ENCODE measurements at places on chromosomes 12 and 14.

- no peak for DNase-seq
Observed at GRCh38 chr12:93913845-93914244, 234.5 kb upstream of the PLXNC1 start.

DNA sequence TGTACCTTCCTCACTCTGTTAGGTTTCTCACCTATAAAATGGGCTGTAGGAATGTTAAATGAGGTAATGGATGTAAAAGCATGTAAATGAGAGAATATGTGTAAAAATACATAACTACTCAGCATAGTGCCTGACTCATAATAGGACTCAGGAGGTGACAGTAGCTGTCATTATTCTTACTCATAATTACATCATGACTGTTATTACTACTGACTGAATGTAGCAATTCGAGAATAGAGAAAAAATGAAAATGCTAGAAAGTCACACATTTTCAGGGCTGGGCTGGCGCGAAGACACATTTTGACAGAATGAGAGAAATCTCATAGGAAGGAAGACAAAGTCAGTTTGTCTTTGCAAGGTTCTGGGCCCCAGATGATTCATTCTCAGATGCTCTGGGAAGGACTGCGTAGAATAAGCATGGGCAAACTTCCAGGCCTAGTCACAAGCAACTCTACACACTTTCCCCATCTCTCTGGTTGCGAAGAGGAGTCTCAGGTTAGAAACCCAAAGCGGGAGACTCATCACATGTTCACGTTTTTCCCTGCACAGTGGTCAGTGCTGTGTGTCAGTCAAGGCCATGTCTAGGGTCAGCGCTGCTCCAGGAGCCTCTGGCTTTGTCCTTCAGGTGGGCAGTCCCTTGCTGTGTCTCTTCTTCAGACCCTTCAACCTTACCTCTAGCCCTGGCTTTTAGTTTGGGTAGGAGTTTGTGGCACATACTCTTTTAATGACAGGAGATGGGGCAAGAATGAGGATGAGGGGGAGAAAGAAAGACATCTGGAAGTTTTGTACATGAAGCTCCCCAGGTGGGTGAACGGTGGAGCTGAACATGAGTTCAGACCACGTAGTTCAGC, 8.4 kb downstream of the GPRC5A start:
- peak; percentile 53 for DNase-seq

- no peak for DNase-seq
Observed at GRCh38 chr12:92971859-92972524, 42.9 kb upstream of the EEA1 start.

GRCh38 chr14:101069228-101069549, 165.7 kb upstream of the RTL1 start:
- no peak for DNase-seq

DNA sequence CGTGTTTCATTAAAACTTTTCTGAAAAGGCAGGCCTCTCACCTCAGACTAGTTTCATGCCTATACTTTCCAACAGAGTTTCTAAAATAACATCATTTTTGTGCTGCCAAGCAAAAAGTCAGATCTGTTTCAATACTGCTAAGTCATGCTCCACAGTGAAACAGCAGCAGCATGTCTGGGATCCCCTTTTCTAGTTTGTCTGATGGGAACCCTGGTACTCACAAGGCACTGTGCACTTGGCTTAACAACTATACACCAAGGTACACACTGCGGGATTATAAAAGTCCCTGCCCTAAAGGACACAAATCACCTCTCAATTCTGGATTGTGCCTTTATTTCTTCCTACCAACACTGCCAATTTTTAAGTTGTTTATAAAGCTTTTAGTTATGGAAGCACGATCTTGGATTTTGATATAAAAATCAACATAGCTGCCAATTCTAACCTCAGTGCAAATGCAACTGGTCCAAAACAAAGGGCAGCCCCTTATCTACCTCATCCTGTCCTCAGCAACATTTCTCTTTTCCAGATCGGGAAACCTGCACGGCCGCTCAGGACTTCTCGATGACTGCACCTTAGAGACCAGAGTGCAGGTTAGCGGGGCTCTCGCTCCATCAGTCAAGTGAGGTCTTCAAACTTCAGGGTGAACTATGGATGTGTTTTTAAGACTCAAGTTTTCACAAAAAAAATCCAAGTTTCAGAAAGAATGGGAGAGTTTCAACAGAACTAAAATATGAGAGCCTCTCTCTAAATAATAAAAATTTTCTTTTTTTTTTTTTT, 1.7 kb upstream of the EIF5 start:
- no peak for DNase-seq

- no peak for DNase-seq
Observed at GRCh38 chr14:59831121-59831730, 39.4 kb downstream of the RTN1 start.

DNA sequence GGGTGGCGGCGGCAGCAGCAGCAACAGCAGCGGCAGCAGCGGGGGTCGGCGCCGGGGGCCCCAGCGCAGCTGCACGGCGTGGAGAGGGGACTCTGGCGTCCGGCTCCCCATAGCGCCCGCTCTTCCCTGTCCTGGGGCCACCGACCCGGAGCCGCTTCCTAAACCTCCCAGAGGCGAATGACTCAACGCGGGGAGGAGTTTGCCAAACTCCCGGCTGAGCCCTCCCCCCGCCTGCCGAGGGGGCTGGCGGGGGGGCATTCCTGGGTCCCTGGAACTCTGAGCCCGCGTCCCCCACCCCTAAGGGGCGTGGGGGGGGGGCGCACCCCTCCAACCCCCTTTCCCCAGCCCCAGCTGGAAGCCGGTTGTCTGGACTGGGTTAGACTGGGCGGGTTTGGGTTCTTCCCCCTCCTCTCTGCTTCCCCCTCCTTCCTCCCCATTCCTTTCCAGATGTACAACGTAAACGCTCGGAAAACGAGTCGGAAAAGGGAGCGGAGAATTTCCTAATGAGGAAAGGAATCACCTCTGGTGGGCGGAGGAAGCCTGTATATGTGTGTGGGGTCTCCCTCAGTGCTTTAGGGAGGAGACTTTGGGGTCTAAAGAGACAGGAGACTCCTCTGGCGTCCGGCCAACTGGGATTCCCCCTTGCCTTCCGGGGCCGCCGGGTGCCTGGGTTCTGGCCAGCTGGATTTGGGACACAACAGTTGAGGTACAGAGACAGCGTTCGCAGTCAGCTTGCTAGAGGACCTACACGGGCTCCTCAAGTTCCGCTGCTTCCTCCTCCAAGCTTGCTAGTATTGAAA, at the start of gene ITGA5:
Gene ITGA5, minus strand, starts transcription at position 179 of the 800 bp plus-strand sequence. Its CDS starts 68 bp downstream, at position 111.
- no peak for DNase-seq

DNA sequence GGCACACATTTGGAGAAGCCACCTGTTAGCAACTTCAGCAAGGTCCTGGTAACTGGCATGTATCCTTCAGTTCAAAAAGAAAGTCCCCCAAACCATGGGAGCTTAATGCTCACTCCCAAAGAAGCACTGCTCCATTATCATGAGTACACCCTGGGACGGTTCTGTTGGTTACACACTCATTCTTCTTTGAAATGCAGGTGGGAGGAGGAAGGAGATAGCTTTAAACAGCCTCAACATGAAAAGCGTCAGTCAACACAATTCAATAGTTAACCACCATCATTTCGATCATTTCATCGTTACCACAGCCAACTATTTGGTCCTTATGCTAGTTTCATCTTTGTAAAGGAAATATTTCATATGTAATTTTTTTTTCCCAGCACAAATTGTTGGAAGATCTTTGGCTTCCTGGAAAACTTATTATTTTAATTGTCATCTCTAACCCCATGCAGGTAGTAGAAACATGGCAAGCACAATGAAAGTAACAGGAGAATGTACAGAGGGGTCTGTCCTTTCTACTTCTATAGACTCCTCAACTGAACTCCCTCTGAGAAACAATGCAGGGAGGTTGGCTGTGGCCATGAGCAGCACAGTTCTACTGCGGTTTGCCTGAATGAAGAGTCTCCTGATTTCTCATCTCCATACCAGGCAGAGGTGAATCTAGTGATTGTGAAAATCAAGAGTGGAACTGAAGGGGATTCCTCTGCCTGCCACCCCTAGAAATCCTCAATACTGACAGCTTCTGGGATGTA, 196.4 kb upstream of the FOXN3 start:
- DNase-seq, result no peak

- no peak for DNase-seq
Observed at GRCh38 chr12:54215989-54216796, 27.4 kb upstream of the SMUG1 start.

Data from activated T-cell treated with anti-CD3 and anti-CD28 coated beads for 48 hours (primary cell).